Stimulated activated CD8-positive, alpha-beta memory T cell treated with anti-CD3 and anti-CD28 coated beads, Interleukin-15, amount 100 ng/mL, for 1 hour (primary cell): ENCODE measurements at places on chromosomes 16 and 17.

DNA sequence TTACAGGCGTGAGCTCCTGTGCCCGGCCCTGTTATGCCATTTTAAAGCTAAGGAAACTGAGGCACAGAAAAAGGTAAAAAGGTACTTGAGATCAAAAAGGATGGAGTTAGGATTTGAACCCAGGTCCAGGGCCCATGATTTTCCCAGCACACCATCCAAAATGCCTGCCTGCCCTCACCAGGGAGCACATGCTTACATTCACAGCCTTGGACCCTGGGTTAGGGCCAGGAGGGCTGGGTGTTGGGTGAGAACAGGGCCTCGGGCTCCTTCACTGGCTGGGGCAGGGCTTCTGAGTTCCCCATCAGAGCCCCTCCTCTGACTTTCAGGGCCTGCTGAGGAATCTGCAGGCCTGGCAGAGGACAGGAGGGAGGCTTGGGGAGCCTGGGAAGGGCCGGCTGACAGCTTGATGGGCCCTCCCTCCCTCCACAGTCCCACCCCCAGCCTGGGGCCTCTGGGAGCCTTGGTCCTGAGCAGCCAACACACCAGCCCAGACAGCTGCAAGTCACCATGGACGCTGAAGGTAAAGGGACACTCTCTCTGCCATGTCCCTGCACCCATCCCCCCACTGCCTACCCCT is at the start of gene QPRT:
Gene QPRT (plus strand): TSS at position 490 of the 577 bp plus-strand sequence. CDS start 18 bp downstream, at position 508.
- DNase-seq: no peak

- DNase-seq: no peak
Observed at GRCh38 chr16:51497541-51498211, 346.6 kb upstream of the SALL1 start.

DNA sequence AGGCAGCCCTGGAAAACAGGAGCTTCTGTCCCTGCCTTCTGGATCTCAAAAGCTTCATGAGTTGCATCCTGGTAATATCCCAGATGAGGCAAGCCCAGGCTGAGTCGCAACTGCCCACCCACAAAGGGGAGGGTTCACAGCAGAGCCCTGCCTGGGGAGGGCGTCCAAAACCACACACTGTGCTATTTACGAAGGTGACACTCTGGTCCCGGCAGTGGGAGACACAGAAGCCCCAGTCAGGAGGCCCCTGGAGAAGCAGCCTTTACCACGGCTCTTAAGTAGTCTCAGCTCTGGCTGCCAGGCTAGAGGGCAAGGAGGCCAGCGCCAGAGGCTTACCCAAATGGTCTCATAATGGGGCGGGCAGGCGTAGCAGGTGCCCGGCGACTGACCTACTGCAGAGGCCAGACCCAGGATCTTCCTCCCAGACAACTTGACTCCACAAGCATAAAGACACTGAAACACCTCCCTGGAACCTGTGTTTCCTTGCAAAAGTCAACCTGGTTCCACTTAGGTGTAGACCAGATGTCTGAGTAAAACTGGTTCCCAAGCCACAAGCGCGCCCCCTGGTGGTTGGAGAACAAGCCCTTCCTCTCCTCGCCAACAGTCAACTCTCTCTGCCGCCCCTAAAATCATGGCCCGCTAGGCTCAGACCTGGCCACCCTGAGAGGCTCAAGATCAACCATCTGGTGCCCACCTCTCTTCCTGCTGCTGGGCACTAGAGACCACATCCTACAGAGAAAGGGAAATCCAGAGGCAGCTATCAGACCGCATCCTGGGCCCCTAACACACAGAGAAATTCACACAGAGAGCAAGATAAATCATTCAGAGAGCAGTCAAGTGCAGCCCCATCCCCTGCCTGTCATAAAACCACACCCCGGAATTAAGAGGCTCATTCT is 5.2 kb downstream of the AXIN2 start:
- DNase-seq: peak; percentile 91

DNA sequence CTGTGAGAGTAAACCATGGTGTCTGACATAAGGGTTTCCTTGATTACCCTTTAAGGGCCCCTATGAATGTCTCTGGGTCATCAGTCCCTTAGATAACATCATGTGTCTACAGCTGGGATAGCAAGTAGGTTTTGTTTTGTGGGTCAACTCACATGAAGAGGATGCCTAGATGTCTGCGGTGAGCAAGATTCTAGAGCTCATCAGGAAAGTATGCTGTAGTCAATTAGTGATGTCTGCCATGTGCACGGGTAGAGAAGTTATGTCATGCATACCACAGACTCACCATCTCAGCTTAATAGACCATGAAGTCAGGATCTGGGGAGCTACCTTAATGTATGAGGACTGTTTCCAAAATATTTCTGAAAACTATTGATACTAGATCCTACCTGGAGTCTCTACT is 57.5 kb downstream of the CDH13 start:
- DNase-seq: no peak

DNA sequence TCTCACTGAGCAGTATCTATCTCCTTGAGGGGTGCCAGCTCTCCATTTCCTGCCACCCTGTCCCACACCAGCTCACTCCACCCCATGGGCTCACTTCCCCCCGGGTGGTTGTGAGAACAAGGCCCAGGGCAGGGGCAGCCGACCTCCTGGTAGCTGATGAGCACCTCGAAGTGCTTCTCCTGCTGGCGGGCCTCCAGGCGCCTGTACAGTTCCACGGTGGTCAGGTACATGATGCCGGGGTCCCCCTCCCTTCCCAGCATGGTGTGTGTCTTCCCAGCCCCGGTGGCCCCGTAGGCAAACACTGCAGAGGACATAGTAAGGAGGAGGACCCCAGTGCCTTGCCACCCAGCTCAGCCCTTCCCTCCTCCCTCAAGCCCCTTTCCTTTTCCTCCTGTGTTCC is 12.5 kb downstream of the KIF18B start:
- DNase-seq: no peak

DNA sequence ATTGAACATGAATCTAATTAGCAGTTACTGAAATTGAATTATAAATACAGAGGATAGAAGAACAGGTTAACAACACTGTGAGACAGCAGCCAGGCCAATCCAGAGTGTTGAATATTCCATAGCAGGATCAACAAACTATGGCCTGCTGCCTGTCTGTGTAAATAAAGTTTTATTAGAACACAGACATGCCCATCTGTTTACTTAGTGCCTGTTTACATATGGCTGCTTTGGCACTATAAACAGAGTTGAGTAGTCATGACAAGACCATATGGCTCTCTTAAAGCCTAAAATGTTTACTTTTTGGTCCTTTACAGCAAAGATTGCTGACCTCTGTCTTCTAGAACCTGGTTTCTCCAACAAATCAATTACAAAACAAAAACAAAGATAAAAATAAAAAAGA is 115.4 kb upstream of the CDC42EP4 start:
- no peak for DNase-seq

GRCh38 chr16:70695331-70696070 is 9.6 kb upstream of the MTSS2 start:
- DNase-seq: no peak

- DNase-seq: no peak
Observed at GRCh38 chr16:1375741-1376410, 24.1 kb downstream of the GNPTG start.

DNA sequence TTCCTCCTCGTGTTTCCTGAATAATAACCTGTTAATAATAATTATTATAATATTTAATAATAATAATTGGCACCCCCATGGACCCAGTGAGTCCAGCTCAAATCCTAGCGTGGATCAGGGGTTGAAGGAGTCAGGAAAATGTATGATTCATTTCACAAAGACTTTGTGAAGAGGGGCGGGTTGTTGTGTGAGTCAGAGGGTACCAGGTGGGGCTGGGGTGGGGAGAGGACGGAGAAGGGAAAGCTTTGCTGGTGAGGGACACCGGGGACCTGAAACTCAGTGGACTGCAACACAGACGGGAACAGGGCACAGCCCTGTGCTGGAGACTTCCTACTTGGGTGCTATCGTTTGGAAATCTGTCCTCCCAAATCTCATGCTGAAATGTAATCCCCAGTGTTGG is 3.1 kb upstream of the ADORA2B start:
- no peak for DNase-seq

DNA sequence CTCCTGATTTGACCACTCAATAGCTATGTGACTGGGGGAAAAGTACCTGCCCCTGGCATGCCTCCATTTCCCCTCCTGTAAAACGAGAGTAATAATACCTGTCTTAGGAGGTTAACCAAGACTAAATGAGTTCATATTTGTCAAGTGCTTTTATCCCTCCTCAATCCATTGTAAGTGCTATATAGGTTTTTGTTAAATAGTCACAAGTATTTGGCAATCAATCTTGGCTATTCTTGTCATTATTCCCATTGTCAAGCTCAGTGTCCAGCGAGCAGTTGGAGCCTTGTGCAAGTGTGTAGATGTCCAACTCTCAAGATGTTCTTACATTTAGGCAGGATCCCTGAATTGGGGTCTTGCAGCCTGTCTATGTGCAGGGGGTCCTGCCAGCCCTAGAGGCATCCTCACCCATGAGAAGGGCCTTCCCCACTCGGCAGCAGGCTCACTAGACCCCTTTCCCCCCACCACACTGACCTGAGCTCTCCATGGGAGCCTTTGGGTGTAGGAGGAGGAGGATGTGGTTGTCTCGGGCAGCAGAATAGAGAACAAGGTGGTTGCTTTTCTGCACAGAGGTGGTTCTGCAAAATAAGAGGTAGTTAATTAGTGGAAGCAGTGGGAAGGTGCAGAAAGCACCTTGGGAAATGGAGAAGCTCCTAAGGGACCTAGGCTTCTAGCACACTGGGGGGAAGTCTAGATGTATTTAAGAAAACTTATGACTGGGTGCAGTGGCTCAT is 18.0 kb downstream of the PIK3R6 start:
- DNase-seq: no peak

DNA sequence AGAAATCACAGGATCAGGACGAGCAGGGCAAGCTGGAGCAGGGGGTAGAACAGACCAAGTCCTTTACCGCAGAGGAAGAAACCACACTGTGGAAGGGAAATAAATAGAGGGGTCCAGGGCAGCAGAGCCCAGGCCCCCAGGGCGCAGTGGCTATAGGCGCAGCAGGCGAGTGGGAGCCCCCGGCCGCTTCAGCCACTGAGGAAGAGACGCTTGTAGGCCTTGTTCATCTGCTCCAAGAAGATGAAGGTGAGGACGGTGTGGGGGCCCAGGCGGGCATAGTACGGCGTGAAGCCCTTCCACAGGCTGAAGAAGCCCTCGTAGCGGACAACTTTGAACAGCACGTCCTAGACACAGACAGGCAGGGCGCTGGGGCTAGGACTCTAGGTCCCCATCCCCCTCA is 2.3 kb downstream of the SLC25A11 start:
- no peak for DNase-seq

- DNase-seq: no peak
Observed at GRCh38 chr17:69678206-69678605, 263.7 kb downstream of the MAP2K6 start.

DNA sequence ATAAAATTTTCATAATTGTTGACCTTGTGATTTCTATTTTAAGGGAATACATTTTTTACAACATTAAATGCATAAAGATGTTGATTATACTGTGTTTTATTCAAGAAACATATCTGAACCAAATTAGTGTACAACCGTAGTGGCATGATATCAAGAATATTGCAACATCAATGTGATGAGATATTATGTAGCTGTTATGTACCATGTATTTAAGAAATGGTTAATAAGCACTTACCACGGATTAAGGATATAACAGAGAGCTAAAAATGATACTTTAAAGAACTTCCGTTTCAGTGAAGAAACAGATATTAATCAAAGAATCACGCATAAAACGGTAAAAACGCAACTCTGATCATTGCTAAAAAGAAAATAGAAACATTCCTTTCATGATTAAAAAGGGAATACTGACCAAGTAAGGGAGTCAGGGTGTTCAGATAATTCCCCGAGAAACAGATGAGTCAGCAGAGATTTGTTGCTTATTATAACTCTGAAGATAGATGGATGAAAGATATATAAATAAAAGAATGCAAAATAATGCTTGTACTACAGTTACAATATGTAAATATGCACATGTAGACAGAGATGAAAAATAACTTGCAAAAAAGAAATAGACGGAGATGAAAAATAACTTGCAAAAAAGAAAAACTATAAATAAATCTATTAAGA is 281.9 kb upstream of the MAF start:
- DNase-seq: no peak

GRCh38 chr17:8966926-8967325 is 1.4 kb upstream of the PIK3R5 start:
- DNase-seq: no peak

- DNase-seq: no peak
Observed at GRCh38 chr17:21164216-21164615, 37.5 kb downstream of the DHRS7B start.

- DNase-seq: no peak
Observed at GRCh38 chr16:46732561-46732960, 15.6 kb downstream of the MYLK3 start.

DNA sequence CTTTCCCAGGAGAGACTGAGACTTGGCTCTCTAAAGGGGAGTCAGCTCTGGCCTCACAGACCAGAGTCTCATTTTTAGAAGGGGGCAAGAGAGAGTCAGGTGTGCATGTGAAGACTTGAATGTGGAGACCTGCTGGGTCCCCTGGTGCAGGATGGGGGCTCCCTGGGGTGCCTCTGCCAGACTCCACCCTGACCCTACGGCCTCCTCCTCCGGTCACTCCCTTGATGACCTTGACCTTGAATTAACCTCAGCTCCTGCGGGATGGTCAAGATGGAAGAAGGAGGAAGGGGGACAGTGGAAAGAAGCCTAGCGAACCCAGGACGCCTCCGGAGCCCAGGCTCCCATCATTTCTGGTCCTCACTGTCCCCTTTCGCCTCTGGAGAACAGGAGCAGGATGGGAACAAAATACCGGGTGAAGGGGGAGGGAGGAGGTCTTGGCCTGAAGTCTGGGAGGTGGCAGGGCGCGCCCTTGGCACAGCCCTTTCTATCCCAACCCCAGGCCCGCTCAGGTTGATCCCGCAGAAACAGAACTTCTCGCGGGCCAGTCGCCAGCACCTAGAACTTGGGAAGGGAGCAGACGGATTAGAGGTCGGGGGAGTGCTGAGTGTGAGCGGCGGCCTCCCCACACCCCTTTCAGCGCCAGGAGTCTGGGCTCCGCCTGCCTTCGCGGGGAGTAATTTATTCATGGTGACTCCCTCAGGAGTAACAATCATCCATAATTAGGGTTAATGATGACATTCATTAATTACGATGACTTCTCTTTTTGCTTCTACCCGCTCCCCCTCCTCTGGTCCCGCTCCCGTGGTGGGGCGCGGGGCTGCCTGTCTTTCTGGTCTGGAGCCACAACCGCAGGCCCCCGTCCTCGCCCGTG is 1.6 kb downstream of the STAC2 start:
- no peak for DNase-seq

- DNase-seq: no peak
Observed at GRCh38 chr17:77208856-77209255, 68.1 kb downstream of the SEC14L1 start.

DNA sequence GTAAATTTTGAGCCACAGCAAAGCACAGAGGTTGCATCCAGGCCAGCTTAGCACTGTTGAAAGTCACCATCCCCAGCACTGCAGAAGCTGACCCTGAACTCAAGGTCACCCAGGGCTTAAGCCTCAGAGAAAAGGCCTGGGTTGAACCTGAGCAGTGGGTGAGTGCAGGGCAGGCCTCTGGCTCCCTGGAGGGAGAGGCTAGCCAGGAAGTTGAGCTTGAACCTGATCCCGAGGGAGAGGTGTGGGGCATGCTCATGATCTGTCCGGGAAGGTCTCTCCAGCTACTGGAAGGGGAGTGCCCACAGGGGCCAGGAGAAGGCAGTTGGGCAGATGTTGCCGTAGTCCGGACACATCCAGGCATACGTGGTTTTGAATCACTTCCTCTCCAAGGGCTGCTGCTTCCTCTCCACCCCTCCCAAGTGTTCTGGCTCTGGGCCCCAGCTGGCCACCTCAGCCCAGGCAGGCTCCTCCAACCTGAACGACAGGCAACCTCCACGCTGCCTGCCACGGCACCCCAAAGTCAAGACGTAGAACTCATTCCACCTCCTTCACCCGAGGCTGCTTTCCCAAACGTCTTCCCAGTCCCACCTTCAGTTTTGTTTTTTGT is 18.4 kb downstream of the CARHSP1 start:
- no peak for DNase-seq
